Activated T-cell treated with anti-CD3 and anti-CD28 coated beads for 24 hours (primary cell): ENCODE measurements at places on chromosomes 1 and 21.

DNA sequence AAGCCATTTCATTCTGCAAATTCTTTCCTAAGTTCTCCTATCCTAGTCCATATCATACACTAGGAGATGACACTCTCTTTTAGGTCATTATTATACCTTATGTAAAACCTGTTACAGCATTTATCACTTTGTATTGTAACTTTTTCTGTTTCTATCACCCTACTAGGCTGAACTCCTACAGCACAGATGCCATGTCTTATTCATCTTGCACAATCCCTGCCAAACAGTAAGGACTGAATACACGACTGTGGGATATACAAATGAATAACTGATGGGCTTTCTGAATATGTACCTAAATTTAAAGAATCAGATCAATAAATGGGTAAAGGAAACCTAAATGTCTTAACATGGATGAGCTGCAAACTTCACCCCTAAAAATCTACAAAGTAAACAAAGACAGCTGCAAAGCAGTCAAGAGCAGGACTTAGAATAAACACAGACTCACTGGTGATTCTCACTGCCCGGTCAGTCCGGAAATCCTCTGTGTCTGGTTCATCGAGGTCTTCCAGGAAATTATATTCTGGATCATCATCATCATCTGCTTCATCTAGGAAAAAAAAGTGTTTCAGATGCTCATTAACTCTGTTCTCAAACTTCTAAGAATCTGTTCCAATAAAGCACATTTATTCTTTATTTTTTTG lies 62.3 kb downstream of the GON4L start:
- DNase-seq: no peak

DNA sequence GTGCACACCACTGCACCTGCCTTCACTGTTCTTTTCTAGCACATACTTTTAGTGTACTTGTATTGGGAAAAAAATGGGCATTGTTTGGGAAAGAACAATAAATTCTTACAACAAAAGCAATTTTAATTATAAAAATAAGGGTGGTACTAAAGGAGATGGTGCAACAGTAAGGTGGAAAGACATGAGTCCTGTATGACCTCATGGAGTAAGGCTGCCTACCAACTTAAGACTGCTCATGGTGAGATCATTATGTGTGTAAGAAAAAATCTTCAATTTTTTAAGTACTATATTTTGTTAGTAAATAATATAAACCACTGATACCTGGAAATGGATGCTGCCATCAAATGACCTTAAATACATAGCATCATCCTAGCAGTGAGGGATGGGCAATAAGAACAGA lies 29.6 kb upstream of the PHGDH start:
- DNase-seq: no peak

DNA sequence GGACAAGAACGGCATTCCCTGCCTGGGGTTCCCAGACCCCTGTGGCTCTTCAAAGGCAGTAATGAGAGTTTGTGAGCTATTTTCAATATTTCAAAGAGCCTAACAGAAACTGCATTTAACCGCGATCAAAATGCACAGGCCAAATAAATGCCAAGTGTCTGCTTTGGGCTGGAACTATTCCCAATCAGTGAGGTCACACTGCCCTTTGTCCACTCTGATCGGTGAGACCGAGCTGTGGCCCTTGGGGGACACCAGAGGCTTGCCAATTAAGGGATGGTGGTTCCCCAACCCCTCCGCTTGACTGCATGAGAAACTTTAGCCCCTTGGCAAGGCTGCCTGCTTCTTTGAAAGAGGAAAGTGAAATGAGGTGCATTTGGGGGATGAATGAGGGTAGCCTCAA lies 20.3 kb downstream of the CSMD2 start:
- DNase-seq: no peak

DNA sequence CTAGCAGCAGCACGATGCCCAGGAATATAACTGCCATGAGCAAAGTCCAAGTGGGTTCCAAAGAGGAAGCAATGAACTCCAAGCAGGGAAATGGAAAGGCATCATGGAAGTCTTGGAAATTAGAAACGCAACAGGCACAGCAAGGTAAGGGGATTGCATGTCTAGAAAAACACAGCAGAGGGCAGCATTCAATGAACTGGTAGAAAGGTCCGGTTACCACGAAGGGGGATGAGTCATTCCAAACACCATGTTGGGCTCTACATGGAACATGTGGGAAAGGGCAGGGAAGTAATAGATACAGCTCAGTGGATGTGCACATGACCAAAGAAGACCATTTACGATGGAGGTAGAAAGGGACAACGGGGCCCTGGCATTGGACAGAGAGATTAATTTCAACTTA lies 36.4 kb downstream of the RXRG start:
- DNase-seq: no peak

- no peak for DNase-seq
Observed at GRCh38 chr1:179082999-179083335, 1.1 kb downstream of the TOR3A start.

- no peak for DNase-seq
Observed at GRCh38 chr1:186016856-186017255, 282.7 kb downstream of the HMCN1 start.

GRCh38 chr21:33948096-33948950 lies 32.7 kb upstream of the ATP5PO start:
- peak; percentile 69 for DNase-seq

DNA sequence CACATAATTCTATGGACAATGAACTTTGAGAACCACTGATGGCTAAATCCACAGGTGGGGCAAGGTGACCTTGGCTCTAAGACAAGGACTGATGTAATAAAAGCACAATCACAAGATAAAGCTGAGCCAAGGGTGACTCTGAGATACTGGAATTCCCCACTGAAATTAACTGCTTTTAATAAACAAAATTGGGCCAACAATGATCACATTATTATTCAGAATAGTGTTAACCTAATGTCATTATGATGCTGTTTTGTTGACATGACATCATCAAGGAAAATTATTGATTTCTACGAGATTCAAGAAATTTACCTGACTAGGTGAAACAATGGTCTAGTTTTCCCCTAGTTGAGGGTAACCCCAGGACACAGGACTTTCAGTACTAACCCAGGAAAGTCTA lies 273.7 kb upstream of the NFIA start:
- no peak for DNase-seq

DNA sequence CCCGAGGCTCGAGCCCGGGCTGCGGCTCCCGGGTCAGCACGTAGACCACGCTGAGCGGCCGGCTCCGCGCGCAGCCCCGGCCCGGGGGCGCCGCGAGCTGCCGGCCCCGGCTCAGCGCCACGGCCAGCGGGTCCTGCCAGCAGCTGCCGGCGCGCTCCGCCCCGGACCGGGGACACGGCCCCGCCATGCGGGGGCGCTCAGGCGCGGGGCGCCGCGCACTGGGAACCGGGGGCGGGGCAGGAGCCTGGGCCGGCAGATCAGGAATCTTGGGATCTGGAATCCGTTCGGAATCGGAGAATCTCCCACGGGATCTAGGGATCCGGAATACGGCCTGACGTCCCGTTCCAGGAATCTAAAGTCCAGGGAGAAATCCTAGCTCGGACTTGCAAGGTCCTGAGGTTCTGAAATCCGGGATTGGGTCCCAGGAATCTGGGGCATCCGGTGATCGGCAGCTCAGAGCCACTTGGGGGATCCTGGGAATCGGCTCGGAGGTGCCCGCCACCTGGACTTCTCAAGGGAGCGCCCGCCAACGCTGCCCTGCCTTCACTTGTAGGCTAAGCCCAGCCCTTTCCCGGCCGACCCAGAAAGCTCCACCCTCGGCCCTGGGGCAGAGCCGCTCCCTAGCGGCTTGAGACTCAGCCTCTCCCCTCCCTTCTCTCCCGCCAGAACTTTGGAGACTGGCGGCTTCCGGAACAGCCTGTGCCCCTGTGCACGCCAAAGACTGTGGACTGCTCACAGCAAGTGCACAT lies at the start of gene MAP3K6:
TSS of gene MAP3K6 (minus strand) at position 551 of the 749 bp plus-strand sequence. CDS start at position 187, 364 bp downstream.
- no peak for DNase-seq

DNA sequence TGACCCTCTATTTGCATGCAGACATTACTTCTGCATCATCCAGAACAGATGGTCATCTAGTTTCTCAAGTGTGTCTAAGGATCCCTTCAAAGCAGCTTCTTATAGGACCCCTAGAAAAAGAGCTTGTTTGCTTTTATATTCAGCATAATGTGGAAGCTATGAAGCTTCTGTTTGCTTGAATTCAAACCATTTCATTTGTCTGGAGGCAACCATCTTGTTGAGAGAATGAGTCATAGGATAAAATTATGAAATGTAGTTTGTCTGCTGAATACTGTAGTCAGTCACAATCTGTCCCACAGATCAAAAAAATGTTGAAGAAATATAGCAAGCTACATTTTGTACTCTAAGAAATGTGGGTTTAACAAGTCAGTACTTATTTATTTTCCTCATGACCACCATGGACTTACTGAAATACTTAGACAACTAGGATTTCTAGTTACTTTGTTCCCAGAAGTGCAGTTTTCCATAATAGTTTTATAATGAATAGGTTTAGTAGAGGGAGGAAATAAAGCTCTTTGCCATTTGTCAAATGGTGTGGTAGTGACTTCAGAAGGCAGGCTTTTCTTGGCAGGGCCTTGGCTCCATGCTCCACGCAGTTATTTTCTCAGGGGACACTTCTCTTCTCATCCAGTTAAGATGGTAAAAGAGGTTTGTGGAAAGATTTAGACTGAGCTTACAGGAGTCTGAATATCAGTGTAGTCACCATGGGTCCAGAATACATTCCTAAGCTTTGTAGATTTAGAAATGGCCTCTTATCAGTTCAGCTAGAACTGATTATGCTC lies 74.8 kb upstream of the DEPDC1 start:
- no peak for DNase-seq

GRCh38 chr1:39102537-39103327 lies 76.6 kb downstream of the NDUFS5 start:
- no peak for DNase-seq

GRCh38 chr1:119462964-119463363 lies 44.0 kb upstream of the HSD3B1 start:
- DNase-seq: no peak

DNA sequence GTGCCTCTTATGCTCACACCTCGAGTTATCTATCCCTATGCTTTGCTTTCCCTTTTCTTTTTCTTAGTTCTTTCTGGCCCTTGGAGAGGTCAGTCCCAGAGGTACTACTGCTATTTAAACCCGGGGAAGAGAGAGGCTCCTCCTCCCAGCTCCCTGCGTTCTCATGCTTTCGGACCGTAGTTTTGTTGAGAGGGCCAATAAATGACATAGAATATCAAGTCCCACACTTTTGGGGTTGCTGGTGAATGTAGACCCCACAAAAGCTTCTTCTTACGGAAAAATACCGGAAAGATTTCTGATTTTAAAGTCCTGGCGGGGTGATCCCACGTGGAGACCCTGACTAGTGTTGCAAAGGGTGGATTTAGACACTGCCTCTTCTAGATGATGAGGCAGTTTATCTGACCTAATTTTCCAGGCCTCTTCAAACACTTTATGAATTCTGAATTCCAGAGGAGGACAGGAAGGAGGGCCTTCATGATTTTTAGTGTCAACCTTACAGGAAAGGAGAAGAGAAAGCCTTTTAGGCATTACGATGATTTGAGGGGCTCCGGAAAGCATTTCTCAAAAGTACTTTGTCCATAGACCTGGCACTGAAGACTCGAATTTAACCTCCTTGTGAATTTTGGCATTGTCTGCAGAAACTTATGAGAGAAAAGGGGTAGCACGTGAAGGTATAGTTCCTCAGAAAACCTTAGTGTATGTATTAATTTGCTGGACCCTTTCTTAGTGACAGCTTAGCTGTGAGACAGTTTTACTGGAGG lies 694 bp downstream of the TMEM167B start:
- DNase-seq: no peak

DNA sequence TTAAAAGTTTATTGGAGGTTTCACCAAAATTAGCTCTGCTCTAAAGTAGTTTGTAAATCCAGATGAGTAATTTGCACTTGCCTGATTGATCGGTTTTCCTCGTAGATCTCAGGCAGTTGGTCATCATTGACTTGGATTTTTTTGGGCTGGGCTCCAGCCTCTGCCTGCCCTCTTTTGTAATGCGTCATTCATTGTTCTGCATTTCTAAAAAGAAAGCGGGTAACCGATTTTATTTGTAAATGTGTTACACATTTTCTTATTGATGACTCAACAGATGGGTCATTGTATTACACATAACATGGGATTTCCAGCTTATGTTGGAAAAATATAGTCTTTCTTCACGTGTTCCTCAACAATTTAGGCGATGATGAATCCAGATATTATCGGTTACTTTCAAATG lies 5.5 kb downstream of the ETS2 start:
- DNase-seq: no peak

DNA sequence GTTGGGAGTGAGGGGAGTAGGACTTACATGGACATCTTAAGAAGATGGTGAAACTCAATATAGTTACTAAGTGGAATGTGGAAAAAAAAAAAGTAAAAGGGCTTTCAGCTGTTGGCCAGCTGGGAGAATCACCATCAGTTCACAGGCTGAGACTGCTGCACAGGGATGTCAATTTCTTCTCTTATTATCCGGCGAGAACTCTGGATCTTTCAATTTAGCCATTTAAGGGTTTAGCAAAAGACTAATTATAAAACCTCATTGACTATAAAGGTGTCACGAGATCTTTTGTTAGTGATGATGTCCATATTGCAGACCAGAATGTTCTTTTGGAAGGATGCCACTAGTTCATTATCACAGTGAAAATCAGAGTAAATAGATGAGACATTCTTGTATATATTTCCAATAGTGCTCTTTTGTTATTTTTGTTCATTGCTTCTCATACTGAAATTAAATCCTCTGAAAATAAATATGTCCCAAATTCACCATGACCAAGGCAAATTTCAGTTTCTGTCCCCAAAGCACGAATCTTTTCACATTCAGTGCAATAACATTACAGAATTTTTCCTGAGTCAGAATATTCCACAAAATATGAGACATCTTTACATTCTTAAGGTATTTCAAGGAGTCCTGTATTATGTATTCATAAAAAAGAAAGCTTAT lies 266.1 kb downstream of the DNM3 start:
- no peak for DNase-seq

GRCh38 chr1:7621334-7622219 lies 149.5 kb upstream of the VAMP3 start:
- no peak for DNase-seq

DNA sequence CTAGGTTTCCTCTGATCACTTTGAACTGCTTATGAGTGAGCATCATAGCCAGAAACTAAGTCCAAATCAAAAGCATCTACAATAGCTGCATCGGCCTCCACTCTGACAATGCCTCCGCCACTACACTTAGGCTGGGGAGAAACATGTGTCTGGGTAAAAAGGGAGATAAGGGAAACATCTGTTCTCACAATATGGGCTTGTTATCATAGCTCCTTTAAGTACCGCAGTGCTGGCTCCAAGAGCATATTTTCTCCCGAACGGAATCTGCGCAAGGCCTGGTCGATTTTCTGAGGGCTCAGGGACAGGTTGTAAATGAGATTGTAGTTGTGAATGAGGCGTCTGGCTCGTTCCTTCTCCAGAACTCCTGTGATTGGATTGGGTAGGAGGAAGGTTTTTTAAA lies 63.9 kb upstream of the CYP2J2 start:
- DNase-seq: no peak

DNA sequence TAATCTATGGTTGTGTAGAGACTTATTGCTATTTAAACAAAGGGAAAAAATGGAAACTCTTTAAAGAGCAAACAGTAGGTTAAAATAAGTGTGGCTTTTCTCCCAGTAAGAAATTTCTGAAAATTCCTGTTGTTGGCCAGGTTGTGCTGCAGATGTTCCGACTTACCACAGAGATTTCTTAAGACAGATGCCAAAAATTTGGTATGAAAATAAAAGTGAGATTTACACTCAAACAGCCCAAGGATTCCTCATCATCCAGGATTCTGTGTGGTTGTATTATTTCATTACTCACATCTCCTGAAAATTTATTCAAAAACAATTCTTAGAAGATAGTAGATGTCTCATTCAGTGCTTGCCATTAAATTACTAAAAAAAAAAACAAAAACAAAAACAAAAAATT lies 296.7 kb upstream of the PTBP2 start:
- DNase-seq: no peak
